ENCODE measurements at places on chromosomes 2 and 18. TPM values are rescaled to one million over a fixed set of nuclear protein-coding genes. Genes with fewer than 3 reads are reported as not detected.

PROC gene
- total RNA-seq, result not detected

IL1RL1 gene
- total RNA-seq, result 68.5 TPM

SEMA4C gene
- total RNA-seq, result 25.2 TPM

TFPI gene
- total RNA-seq, result 603 TPM

TBR1 gene
- total RNA-seq, result under 0.01 TPM

FSIP2 gene
- total RNA-seq, result 0.30 TPM

FMNL2 gene
- 15.6 TPM for total RNA-seq

LRRTM1 gene
- total RNA-seq, result not detected

RAB27B gene
- total RNA-seq, result 0.32 TPM

KIF1A gene
- under 0.01 TPM for total RNA-seq

CACNB4 gene
- 0.15 TPM for total RNA-seq

HRH4 gene
- not detected for total RNA-seq

BUB1 gene
- 35.7 TPM for total RNA-seq

CRYGC gene
- not detected for total RNA-seq

CCDC178 gene
- total RNA-seq, result 1.2 TPM

ZNF519 gene
- total RNA-seq, result 2.9 TPM

GCG gene
- not detected for total RNA-seq

CAVIN2 gene
- 82.5 TPM for total RNA-seq

IGFBP5 gene
- total RNA-seq, result 5.9 TPM

DYNAP gene
- total RNA-seq, result not detected

CBLN2 gene
- 5.9 TPM for total RNA-seq

LRP1B gene
- total RNA-seq, result under 0.01 TPM

CCBE1 gene
- 1.2 TPM for total RNA-seq

LOXL3 gene
- total RNA-seq, result 4.4 TPM

RESP18 gene
- total RNA-seq, result not detected

ACADL gene
- total RNA-seq, result not detected

TDRD15 gene
- under 0.01 TPM for total RNA-seq

RNF149 gene
- 104 TPM for total RNA-seq

SFT2D3 gene
- total RNA-seq, result 5.2 TPM

DLX1 gene
- total RNA-seq, result not detected

PDE1A gene
- 0.46 TPM for total RNA-seq

UGT1A10 gene
- total RNA-seq, result not detected

PJVK gene
- total RNA-seq, result 0.30 TPM

ID2 gene
- total RNA-seq, result 3.9 TPM

TLX2 gene
- not detected for total RNA-seq

LYPD6 gene
- total RNA-seq, result 7.4 TPM

SPP2 gene
- total RNA-seq, result not detected

UCN gene
- 0.46 TPM for total RNA-seq

LDLRAD4 gene
- 0.65 TPM for total RNA-seq

TSPYL6 gene
- not detected for total RNA-seq

FBXO48 gene
- total RNA-seq, result 0.61 TPM

KLHL41 gene
- 0.15 TPM for total RNA-seq

Measured in epithelial cell of umbilical artery (primary cell).